Hematopoietic multipotent progenitor cell (in vitro differentiated cells): ENCODE measurements at places on chromosomes 12 and 14.

DNA sequence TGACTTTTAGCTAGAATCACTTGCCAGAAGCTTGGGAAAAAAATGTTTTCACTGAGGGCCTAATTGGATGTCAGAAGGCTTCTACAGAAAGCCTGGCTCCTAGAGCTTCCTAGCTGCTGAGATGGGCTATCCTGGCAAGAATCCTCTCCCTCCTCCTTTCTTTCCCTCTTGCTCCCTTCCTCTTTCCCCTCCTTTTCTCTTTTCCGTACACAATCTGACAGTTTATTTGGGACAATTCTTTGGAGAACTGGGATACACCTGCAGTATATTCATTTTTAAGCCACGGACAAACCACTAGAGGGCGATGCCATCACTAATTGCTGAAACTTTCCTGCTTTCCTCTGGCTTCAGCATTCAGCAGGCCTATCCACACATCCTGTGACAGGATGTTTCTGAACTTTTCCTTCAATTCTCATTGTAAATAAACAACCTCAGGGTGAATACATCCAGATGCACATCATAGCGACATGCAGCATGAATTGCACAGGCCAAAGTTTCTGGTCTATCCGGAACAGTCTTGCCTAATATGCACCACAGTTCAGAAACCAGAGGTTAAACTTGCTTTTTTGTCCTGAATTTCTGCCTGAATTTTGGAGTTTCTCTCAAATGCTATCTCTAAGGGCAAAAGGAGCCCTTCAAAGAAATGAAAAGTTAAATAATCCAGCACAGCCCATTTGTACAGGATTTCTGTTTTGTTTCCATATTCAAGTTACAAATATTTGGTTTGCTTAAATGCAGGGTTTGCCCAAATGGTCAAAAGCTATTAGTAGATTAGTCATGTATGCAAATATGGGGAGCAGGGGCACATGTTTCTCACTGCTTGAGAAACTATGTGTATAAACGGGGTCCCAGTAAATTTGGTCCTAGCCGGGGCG, 142.8 kb downstream of the PAWR start:
- peak; percentile 8 for DNase-seq

GRCh38 chr12:51070004-51070403, 13.4 kb downstream of the CSRNP2 start:
- DNase-seq, result no peak

GRCh38 chr12:73892201-73892600, 645.4 kb upstream of the ATXN7L3B start:
- DNase-seq, result no peak

DNA sequence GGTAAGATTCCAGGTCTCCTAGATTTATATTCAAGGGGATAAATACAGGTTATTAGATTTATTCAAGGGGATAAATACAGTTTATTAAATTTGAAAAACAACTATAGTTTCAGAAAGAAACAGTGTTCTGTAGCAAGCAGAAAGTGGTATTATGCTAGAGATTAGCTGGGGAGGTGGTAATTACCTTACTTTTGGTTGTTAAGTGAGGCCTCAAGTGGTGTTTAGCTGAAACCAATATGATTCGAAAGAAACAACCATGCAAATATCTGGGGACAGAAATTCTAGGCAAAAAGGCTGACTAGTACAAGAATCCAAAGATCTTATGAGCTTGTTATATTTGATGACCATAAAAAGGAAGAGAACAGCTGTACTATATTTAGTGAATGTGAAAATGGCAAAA, 6.2 kb downstream of the OR4N5 start:
- no peak for DNase-seq

- DNase-seq, result no peak
These were observed 6.3 kb upstream of the TPCN1 start for GRCh38 chr12:113214895-113215400.

DNA sequence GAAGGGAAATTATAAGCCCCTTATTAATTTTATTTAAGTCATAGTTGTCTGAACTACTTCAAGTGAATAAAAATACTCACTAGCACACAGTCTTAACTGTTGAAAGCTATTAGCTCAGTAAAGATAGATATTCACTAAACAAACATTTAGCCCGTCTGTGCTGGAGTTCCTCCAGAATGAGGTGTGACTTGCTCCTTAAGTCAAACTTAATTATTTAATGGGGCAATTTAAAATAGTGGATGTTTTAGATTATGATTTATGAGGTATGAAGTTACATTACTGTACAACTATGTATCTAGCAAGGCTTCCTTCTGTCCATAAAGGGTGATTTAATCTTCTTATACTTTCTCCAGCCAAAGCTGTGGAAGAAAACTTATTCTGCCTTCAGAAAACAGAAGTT, 414.0 kb upstream of the FLRT2 start:
- no peak for DNase-seq

- no peak for DNase-seq
These were observed 41.6 kb downstream of the SFSWAP start for GRCh38 chr12:131752451-131752850.

DNA sequence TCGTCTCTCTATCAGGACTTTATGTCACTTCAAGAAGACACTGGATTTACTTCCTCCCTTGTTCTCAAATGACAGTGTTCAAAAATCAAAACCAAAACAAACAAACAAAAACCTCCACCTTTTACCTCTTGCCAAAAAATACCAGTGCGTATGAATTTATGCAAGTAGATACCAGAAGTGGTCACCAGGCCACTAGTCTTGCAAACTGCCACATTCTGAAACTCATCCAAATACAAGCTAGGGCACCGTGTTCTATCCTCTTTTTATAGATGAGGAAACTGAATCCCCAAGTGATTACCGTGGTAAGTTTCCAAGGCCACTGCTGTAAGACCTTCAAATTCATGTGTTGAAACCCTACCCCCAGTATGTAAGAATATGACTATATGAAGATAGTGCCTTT, 343.9 kb upstream of the KITLG start:
- no peak for DNase-seq

- DNase-seq, result no peak
These were observed 79.0 kb downstream of the TMX1 start for GRCh38 chr14:51318813-51319597.

GRCh38 chr12:92650228-92650822, 52.5 kb upstream of the PLEKHG7 start:
- no peak for DNase-seq

GRCh38 chr12:117045160-117046010, 53.8 kb downstream of the TESC start:
- peak; percentile 74 for DNase-seq

DNA sequence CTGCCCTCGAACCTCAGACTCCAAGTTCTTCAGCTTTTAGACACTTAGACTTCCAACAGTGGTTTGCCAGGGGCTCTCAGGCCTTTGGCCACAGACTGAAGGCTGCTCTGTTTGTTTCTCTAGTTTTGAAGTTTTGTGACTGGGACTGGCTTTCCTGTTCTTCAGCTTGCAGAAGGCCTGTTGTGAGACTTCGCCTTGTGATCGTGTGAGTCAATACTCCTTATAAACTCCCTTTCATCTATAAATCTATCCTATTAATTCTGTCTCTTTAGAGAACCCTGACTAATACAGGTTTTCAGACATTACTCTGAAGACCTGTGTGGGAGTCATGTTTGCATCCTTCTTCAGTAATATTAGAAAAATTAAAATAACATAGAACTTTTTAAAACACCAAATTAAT, 289.1 kb downstream of the RMST start:
- no peak for DNase-seq

DNA sequence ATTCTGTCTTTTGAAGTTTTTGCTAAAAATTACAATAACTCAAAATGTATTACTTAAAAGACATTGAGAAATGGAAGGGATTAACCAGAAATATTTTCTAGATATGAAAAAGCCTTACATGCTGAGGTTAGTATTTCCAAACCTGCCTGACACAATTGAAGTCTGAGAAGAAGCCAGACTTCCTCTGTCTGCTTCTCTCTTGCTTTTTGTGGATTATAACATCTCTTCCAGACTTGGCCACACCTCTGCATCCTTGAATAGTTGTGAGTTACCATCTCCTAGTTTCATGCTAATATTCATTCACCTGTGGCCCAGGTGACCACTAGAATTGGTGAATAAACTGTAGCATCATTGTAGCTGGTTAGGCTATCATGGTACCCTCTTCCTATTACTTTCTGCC, 497.6 kb downstream of the SLC16A7 start:
- no peak for DNase-seq

DNA sequence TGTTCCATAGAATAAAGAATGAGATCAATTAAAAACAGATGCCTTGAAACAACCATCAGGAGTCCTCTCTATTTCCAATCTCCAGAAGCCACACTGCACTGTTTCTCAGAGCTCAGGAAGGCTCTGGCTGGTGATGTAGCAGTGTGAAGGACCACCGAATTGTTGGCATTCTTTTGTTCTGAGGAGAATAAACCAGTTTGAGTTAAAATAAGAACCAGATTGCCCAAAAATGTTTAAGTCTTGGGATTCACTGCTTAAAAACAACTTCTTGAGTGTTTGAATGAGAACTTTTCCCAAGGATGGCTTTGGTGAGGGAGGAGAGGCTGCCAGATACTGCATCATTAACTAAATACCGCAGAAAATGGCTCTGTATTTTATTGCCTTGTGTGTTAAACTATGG, 341.2 kb downstream of the C12orf75 start:
- DNase-seq, result no peak

- no peak for DNase-seq
These were observed 561.2 kb upstream of the SEL1L start for GRCh38 chr14:82094829-82095345.

DNA sequence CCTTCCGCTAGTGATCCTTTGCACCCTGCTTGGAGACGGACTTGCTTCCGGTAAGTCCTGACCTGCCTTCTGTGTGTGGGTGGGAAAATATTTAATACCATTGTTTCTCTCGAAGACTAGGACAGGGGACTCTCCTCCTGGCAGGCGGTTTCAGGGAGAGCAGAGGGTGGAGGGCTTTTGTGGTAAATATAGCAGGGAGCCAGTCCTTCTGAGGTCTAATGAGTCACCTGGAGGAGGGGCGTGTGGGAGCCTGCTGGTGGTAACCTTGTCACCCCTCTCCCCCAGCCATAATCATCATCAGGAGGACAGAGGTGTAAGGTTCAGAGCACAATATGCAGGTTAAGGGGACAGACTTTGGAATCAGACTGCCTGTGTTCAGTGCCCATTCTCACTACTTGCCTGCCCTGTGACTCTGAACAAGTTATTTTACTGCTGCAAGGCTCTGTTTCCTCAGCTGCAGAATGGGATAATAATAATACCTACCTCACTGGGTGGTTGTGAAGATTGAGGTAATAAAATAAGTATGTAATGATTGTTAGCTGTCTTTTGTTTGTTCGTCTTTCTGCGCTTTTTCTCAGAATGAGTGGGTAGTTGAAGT, 47.4 kb downstream of the SUSD6 start:
- DNase-seq, result no peak

GRCh38 chr12:97681612-97682504, 219.3 kb downstream of the RMST start:
- DNase-seq, result no peak

DNA sequence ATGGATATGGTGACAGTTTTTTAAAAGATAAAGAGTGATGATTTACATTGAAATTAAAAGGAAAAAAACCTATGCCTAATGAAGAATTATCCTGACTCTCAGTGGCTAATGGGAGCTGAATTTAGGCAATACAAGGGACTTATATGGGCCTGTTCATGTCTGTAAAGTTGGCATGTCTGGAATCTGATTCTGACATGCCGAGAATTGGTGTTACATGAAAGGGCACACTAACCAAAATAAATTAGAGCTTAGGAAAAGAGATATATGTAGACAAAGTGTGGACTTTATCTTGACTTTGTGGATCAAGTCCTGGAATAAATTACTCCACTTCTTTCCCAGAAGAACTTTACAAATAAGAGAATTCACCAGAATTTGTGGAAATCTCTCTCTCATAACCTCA, 1.1 kb downstream of the TDG start:
- DNase-seq, result no peak

- no peak for DNase-seq
These were observed 279.3 kb downstream of the EGLN3 start for GRCh38 chr14:33671556-33671955.

DNA sequence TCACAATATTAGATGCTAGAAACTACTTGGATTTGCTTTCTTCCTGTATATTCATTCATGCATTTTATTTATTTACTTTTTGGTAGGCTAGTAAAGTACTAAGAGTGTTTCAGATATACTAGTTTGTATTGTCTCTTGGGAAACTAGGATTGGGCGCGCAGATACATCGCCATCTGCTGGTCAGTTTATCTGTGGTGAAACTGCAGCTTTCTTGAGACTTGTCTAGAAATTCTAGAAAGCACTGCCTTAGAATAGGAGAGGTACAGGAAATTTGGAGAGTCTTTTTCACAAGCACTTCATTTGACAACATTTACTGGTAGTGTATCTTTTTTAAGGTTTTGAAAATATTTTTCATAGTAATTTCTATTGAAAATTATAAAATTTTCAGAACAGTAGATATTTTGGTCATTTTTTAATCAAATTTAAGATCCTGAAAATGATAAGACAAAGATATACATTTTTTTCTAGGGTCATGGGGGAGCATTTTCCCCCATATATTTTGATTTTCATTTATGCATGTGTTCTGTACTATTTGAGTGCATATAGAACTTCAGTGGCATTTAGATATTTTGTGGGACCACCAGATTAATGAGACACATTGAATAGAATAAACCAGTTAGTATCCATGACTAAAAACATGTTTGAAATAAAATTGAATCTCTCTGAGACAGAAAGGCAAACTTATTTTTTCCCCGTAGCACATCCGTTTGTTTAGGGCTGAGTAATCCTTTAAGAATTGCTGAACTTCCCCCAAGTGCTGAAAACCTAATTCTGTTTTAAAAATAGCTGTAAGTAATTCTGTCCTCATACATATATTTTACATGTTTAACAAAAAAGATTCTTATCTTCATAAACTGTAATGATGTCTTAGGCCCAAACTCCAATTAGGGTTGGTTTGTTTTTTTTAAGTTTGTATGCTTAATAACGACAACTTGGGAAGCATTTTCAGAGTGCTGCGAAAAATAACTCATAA, 44.5 kb downstream of the SLC38A6 start:
- peak; percentile 71 for DNase-seq

DNA sequence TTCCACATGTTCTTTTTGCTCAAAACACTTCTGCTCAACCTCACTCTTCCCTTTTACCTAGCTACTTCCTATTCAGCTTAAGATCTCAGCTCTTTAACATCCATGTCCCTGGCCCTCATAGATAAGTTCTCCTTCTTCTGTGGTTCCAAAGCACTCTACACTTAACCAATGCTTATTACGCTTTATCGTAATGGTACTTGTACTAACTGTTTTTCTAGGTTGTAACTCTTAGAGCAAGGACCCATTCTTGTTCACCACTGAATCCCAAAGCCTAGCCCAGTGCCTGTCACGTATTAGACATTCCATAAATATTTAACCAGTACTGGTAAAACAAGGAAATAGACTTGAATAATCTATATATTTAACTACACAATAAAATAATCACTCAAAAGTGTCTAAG, 5.3 kb downstream of the SLC41A2 start:
- no peak for DNase-seq
